GM12865 (cell line): ENCODE measurements at places on chromosomes 1 and 21.

- DNase-seq, result no peak
Observed at GRCh38 chr1:211895126-211895759, 64.7 kb upstream of the LPGAT1 start.

GRCh38 chr1:230426246-230427093 lies at the start of gene PGBD5:
TSS of gene PGBD5 (minus strand) at chr1:230426332. CDS start at chr1:230425928, 404 bp downstream.
- peak; percentile 41 for DNase-seq

DNA sequence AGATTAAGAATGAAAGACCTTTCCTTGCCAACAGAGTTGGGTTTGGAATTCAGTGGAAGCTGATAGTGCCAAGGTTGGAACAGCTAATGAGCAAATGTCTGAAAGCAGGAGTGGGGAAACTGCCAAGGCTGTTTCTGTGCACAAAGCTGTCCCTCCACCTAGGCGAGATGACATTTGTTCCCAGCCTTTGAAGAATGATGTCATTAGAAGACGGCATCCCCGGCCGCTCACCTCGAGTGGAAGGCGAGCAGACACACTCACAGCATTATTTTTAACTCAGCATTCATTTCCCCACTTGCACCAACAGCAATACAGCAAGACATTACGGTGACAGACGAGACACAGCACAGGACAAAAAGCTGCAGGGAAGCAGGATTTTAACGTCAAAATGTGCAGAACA lies 463.9 kb downstream of the PCP4 start:
- DNase-seq, result no peak

DNA sequence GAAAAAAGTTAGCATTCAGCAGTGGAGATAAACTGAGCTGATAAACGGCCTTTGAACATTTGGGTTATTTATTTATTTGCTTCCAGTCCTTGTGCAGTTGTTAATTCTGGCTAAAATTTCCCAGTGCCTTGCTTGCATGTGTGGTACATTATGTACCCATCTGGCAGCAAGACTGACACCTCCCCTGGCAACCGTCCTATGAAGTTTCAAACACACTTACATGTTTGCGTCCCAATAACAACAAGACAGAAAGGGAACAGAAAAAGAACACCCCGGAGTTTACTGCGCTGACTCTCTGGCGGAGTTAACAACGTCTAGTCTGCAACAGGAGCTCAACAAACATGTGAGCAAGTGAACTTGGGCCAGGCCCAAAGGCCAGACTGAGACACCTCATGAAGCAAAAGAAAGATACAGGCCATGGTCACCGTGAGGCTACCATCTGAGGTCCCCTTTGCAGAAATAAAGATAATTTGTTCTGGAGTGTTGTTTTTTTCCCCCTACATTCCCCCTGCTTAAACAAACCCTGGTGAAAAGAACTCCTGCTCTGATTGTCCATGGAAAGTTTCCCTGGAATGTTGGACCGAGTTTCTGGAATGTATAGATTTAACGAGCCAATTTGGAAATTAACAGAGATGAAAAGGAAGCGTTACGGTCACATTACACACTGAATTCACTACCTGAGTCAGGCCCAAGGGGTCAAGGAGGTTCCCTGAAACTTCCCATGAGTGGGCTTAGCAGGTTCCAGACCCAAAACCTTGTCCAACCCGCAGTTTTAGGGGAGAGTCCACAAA lies 33.4 kb downstream of the TRABD2B start:
- DNase-seq, result no peak

- no peak for DNase-seq
Observed at GRCh38 chr1:208061118-208061517, 150.2 kb upstream of the CD34 start.

GRCh38 chr1:5751163-5751540 lies 241.1 kb downstream of the NPHP4 start:
- no peak for DNase-seq

GRCh38 chr1:97050506-97050905 lies 328.9 kb downstream of the PTBP2 start:
- peak; percentile 33 for DNase-seq

GRCh38 chr1:151909167-151910149 lies at the start of gene THEM4:
TSS of gene THEM4 (minus strand) at chr1:151909511. CDS start at chr1:151909458, 53 bp downstream.
- DNase-seq, result peak; percentile 99

GRCh38 chr1:95073446-95073845 lies 695 bp upstream of the ALG14 start:
- no peak for DNase-seq
